Substantia nigra (tissue), 51 donors: ENCODE measurements at places on chromosomes 7 and 10.

- no peak for DNase-seq
These were observed 281.1 kb upstream of the PFKP start for GRCh38 chr10:2786251-2786650.

DNA sequence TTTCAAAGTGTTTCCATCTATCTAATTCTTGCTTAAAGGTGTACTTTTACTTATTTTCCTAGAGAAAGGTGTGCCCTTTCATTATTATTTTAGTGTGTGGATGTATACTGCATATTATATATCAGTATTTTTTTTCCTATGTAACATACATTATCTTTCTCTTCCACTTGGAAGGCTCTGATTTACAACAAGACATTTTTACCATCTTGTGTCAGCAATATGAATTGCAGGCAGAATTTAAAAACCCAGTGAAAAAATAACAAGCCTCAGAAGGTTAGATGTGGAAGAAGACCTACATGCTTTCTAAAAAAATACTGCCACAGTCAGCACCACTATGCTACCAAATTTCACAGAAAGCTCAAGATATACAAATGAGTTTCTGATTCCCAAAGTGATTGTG lies 327.7 kb upstream of the STEAP1 start:
- no peak for DNase-seq

GRCh38 chr7:17319164-17320101 lies 21.0 kb downstream of the AHR start:
- DNase-seq: no peak

DNA sequence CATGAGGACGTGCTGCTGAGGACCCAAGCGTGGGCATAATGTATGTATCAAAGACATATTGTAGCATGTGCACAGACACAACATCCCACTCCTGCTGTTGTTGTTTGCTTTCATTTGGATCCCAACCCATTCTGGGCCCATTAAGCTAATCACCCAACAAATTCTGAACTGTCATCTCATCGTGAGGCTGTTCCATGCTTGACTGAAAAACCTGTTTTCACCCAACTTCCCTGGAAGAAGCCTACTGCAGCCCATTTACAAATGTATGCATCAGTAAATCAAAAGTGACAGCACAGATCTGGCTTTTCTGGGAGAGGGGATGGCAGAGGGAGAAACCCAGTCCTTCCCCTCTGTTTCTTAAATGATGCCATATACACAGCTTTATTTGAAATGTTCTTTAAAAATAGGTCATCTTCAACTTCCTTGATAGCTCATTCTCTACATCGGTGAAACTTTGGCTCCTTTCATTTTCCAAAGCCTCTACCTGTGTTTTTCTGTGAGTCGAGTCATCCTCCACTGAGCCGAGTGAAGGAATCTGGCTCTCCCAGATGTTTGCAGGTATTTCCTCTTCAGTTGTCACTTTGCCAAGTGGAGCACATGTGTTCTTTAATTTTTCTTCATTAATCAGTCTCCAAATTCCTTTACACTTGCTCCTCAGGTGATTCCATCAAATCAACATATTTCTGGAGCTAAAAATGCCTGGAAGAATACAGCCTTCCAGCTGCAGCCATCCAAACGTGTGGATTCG lies 151.8 kb downstream of the CHN2 start:
- no peak for DNase-seq

DNA sequence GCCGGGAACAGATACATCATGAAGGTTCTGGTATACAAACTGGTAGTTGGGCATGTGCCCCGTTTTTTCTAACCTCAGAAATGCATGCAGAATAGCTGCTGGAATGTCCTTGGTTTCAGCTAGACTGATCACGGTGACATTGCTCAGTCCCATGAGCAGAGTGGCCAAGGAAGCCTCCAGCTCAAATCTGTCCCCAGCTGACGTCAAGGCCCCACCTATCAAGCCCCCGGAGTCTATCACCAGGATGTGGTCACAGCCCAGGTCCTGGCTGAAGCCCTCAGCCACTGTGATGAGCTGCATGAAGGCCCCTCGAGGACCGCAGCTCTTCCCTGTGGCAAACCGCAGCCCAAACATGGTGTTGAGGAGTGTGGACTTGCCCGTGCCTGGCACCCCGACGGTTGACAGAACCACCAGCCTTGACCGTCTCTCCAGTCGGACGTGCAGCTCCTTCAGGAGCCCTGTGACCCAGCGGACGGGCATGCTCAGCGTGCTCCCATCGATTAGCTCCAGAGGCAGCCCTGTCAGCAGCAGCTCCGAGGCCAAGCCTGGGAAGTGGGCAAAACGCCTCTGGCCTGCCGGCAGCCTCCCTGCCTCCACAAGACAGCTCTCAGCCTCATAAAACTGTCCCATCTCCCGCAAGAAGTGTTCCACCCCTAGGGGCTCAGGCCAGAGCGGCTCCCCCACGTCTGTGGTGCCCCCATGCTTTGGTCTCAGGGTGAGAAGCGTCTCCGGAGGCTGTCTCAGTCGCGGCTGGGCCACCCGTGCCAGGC lies 7.8 kb upstream of the MRPS24 start:
- no peak for DNase-seq

- no peak for DNase-seq
These were observed at the start of gene UNCX for GRCh38 chr7:1232623-1233332. UNCX (plus strand) TSS chr7:1232872; CDS start chr7:1233018, 146 bp downstream.

DNA sequence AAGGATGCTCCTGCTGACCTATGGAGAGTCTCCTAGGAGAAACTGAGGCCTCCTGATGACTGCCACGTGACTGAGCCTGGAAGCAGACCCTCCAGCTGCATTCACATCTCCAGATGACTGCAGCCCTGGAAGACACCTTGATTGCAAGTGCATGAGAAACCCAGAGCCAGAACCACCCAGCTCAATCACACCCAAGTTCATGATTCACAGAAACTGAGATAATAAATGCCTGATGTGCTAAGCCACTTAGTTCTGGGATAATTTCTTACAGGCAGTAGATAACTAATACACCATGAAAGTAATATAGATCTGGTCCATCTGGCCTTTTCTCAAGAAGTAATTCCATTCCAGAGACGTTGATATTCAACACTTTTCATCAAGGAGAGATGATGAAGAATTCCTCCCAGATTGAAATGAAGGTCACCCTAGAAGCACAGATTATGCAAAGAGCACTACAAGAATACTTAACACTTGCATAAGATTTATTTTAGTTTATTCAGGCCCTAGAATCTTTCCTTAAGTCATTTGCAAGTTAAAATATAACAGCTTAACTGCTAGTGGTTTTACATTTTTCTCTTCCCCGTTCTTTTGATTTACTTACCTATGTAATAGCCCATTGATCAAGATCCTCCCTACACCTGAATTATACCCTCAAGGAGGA lies 208.2 kb upstream of the INHBA start:
- DNase-seq: no peak

DNA sequence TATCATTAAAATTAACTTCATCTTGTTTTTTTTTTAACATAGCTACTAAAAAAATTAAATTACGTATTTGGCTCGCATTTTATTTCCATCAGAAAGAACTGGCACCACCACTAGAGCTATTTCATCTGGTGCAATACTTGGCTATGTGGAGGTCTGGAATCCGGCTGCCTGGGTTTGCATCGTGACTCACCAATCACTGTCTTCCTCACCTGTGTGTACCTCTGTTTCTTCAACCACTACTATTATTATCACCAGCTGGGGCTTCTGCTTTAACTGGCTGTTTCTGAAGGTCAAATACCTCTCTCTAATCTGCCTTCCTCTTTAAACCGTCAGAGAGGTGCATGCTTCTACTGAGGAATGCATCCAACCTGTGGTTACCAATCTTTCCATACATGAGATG lies 6.5 kb downstream of the WDR91 start:
- DNase-seq: no peak

DNA sequence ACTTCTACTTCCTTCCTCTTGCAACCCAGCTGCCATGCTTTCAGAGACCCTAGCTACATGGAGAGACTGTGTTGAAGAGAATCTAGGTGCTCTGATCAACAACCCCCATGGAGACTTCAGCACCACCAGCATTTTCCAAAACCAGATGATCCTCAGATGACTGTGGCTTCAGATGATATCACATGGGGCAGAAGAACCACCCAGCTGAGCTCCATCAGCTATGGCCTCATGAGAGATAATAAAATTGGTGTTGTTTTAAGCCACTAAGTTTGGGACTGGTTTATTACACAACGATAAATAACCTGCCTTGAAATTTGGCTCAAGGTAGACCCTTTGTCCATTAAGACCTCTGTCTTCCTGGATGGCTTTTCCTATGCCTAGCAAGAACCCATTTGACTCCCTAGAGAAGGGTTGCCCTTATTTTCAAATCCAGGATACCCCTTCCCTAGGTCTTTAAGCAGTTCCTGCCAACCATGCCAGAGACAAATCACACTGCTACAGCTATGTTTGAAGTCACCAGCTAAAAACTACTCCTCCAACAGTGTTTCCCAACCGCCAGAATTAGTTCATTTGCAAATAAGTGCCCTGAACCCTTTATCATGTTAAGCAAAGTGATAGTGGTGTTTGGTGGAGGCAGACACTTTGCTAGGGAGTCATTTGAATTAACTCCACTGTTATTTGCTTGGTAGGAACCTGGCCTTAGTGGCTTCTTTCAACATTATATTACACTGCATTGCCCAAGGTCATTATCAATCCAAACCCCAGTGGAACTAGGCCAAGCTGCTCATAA lies 136.9 kb upstream of the PALS2 start:
- no peak for DNase-seq

DNA sequence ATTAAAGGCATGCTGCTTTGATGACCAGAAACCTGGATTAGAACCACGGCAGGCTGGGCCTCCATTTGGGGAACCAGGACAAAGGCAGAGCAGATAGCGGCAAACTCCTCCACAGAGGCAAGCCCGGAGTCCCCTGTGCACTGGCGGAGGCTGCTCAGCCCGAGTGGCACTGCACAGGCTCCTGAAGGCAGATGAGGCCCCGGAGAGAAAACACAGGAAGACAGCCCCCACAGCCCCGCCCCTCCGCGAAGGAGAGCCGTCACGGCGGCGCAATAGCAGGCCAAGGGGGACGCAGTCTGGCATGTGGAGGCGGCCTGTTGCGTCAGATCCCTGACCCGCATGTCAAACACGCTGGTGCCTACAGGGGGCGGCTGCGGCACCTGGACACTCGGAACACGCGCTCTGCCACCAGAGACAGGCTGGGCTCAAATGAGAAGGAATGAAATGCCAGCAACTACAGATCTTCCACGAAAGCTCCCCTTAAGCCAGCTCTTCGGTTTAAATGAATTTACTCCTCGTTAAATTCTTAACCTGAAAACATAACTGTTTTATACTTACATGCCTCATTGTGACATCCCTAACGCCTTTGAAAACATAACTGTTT lies 128.5 kb downstream of the MAD1L1 start:
- DNase-seq: peak; percentile 50

DNA sequence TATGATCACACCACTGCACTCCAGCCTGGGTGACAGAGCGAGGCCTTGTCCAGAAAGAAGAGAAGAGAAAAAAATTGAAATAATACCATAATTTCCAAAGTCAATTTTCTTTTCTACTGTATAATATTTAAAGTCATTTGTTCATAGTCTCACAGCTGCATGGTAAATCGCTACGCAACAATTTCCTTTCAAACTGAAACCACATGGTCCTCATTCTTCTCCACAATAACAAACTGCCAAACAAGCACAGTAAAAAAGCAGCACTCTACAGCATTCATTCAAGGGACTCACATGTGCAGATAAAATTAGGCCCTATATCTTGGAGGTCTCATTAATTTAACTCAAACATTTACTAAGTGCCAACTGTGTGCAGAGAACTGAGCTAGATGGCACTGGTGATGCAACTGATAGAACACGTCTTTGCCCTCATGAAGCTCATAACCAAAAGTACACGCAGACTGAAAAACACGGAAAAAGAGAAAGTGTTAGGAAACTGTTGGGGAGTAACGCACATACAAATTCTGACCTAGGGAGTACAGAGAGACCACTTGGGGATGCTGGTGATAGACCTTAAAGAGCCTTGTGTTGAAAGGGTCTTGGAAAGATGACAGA lies 68.4 kb upstream of the SRRM3 start:
- DNase-seq: no peak

DNA sequence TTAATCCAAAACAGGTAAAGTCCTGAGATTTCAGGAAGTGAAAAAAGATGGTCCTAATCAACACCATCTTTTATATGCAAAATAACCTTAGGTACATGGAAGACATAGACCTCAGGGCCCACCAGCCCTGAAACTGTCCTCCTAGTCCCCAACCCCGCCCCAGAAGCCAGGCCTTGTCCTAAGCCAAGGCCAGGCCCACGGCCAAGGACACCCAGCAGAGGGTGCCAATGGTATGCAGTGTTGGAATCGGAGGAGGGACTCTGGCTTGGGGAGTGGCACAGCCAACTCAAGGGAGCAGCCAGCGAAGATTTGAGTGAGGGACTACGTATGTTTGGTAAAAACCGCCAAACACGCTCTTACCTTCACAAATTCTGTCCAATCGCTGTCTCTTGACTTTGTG lies 96.7 kb downstream of the ZRANB1 start:
- DNase-seq: peak; percentile 40

GRCh38 chr7:92881091-92881485 lies 44.7 kb upstream of the CDK6 start:
- DNase-seq: no peak

GRCh38 chr7:30682212-30683083 lies at the start of gene CRHR2:
CRHR2 (minus strand) TSS chr7:30682456; CDS start chr7:30682280, 176 bp downstream.
- no peak for DNase-seq

DNA sequence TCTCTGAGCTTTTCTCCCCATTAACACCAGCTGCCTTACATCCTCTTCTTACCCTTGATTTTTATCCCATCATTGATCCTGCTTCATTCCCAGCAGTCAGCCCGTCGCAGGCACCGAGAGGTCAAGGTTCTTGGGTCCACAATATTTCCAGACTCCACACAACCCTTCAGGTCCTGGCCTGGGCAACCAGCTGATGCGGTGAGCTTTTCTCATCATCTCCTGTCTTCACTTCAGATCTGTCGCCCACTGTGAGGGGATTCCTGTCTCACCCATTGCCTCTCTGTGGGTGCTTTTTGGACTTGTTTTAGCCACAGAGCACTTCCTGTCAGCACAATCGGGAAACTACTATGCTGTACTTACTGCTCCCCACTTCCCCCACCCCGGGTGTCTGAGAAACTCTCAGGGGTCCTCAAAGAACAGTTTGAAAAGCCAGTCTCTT lies 8.4 kb upstream of the PVRIG start:
- DNase-seq: no peak

DNA sequence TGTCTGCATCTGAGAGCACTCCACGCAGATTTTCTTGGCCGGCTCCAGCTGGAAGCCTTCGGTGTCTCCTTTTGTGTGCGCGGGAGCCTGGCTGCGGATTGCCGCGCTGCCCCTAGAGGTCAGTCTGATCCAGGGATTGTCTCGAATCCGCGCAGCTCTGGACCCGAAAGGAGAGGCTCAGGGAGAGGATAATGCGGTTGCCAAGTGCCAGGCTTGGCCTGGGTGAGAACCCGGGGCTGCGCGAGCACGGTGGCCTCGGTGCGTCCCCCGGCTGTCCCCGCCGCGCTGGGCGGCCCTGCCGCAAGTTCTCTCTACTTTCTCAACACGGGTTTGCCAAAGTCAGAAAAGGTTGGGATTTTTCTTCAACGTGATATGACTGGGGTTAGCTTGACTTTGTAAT lies 140.9 kb downstream of the ADCYAP1R1 start:
- peak; percentile 62 for DNase-seq

- no peak for DNase-seq
These were observed 198.0 kb downstream of the CSTF2T start for GRCh38 chr10:51501396-51501795.

- DNase-seq: no peak
These were observed 82.0 kb downstream of the DOCK4 start for GRCh38 chr7:112124061-112124766.

- DNase-seq: no peak
These were observed 49.6 kb downstream of the LAMB1 start for GRCh38 chr7:107953265-107953923.
